Stimulated activated naive CD8-positive, alpha-beta T cell treated with anti-CD3 and anti-CD28 coated beads, Interleukin-15, amount 100 ng/mL, for 72 hours (primary cell): ENCODE measurements at places on chromosomes 6 and 20.

DNA sequence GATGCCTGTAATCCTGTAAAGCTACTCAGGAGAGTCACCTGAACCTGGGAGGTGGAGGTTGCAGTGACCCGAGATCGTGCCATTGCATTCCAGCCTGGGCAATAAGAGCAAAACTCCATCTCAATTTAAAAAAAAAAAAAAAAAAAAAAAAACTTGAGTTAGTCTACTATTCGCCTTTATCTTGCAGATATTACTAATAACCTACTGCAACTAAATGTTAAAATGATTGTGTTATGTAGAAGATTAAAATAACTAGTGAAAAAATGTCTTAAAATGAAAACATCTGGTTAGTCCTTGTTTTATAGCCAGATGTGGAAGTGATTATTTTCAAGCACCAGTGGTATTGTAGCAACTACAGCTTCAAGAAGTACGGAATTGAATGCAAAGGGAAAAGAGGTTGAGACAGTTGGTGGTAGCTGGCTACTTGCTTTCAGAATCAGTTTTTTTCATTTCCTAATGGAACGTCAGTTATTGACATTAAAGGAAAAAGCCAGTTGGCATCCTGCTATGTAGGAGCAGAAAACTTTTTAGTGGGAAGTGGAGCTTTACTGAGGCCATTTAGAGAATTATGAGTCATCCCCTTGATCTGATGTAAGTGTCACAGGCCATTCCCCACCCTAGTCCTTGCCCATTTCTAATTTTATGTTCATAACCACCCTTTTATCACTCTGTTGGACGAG is 43.8 kb upstream of the DYNLRB1 start:
- no peak for DNase-seq

- no peak for DNase-seq
These were observed 430 bp upstream of the FAM110A start for GRCh38 chr20:833121-833449.

DNA sequence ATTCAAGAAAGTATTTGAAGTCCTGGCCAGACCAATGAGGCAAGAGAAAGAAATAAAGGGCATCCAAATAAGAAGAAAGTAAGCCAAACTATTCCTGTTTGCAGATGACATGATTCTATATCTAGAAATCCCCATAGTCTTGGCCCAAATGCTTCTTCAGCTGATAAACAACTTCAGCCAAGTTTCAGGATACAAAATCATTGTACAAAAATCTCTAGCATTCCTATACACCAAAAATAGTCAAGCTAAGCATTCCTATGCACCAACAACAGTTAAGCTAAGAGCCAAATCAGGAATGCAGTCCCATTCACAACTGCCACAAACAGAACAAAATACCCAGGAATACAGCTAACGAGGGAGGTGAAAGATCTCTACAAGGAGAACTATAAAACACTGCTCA is 60.1 kb upstream of the PHIP start:
- DNase-seq: no peak

- DNase-seq: no peak
These were observed 56.7 kb downstream of the ISM1 start for GRCh38 chr20:13277663-13278295.

DNA sequence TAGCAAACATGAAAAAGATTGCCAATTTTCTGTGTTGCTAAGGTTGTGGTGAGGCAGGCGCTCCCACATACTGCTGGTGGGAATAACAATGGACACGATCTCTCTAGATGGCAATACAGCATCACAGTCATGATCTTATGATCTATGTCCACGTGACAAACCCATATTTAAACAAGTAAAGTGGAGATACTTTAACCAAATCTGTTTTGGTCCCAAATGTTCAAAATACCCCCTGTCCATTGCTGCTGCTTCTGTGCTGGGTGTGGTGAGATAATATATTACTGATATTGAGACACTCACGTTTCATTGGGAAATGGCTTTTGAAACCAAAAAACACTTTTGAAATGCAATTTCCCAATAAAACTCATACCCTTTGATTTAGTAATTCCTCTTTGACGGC is 23.0 kb downstream of the SIRPD start:
- DNase-seq: no peak

GRCh38 chr20:63374504-63374903 is 13.4 kb upstream of the CHRNA4 start:
- no peak for DNase-seq

GRCh38 chr20:15643713-15644112 is 929.5 kb downstream of the KIF16B start:
- no peak for DNase-seq

DNA sequence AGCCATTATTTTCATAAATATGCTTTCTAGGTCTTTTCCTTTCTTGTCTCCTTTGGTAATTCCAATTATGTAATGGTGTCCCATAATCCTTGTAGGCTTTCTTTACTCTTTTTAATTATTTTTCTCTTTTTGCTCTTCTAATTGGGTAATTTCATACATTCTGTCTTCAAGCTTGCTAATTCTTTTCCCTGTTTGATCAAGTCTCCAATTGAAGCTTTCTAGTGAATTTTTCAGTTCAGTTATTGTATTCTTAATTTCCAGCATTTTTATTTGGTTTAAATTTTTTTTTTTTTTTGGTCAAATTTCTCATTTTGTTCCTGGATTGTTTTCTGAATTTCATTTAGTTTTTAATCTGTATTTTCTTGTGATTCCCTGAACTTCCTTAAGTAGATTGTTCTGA is 74.9 kb upstream of the UST start:
- no peak for DNase-seq

GRCh38 chr6:149454346-149454848 is 30.4 kb downstream of the ZC3H12D start:
- no peak for DNase-seq

DNA sequence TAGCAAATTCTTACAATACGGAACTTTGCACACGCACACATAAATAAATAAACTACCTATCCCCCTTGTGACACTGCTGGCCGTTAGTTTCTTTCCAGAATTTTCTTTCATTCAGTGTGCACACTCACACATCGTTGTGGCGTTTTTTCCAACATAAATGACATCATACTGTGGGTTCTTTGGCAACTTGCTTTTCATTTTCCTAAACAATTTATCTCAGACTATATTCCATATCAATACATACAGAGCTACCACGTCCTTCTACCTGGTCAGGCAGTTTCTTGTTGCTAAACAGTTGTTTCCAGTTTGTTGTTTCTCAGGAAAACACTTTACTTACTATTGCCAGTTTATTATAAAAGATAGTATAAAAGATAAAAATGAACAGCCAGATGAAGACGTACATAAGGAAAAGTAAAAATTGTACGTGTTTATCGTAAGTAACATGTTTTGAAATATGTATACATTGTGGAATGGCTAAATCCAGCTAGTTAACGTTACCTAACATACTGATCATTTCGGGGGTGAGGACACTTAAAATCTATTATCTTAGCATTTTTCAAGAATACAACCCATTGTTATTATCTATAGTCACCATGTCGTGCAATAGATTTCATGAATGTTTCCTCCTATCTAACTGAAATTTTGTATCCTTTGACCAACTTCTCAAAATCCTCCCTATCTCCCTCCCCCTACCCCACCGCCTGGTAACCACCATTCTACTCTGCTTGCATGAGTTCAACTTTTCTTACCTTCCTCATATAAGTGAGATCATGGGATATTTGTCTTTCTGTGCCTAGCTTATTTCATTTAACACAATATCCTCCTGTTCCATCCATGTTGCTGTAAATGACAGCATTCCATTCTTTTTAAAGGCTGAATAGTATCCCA is 1.2 kb upstream of the TP53RK start:
- no peak for DNase-seq

GRCh38 chr6:117817499-117817898 is 89.6 kb upstream of the SLC35F1 start:
- DNase-seq: no peak

DNA sequence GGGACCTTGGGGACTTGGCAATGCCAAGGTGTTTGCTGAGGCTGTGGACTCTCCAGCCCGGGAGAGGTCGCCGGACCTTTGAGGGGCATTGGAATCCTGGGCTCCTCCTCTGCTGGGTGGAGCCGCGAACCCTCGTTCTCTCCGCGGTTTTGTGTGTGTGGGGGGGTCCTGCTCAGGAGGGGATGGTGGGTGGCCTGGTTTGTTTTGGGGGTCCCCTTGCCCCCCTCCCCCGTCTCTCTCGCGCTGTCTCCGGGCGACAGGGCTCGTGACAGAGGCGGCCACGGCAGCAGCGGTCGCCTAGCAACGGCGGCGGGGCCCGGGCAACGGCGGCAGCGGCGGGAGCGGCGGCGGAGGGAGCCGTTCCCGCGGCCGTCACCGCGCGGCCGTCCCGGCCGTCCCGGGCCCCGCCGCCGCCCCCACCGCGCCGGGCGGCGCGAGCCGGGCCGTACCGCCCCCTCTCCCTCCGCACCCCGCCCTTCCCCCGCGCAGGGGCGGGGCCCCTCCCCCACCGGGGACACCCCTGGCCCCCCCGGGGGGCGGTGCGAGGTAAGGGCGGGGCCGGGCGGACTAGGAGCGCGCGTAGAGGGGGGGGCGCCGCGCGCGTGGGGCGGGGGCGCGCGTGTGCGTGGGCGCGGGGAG is 7.8 kb downstream of the SYNGAP1 start:
- DNase-seq: no peak

DNA sequence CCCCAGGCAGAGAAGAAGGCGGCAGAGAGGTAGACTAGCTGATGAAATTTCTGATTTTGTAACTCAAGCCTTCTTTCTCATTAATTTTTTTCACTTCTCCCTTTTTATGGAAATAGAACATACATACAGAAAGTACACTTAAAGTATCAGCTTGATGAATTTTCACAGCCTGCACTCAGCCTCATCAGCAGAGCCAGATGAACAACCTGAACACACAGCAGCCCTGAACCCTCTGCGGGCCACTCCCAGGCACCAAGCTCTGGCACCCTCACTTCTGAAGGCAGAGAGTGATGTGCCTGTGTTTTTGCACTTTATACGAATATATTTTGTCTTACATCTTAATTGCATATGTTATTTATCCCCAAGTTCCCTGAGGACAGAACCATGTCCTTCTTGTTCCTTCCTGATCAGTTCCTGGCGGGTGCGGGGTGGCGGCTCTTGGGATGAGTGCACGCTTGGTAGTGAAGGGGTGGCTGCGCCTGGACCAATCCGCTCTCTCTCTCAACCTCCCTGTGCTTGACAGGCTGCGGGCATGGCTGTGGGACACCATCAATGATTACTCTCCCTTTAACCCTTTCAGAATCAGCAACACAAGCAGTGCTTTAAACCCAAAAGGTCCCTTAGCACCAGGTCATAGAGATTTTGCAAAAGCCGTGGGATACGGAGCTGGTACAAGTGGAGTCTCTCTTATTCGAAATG is 34.8 kb upstream of the AFDN start:
- no peak for DNase-seq

DNA sequence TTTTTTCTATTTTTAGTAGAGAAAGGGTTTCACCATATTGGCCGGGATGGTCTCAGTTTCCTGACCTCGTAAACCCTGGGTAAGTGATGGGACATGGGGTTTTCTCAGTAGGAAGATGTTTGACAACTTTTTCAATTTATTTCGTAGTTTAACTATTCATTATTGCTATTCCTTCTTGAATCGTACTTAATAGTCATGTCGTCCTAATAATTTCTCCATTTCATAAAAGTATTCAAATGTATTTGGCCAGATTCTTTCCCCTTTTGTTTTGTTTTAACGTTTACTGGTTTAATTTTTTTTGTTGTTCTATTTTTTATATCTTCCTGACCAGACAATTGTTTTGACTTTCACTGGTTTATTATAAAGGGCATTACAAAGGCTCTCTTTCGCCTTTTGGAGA is 16.3 kb downstream of the GPX5 start:
- no peak for DNase-seq

GRCh38 chr6:153484056-153484455 is 353.0 kb upstream of the RGS17 start:
- no peak for DNase-seq

DNA sequence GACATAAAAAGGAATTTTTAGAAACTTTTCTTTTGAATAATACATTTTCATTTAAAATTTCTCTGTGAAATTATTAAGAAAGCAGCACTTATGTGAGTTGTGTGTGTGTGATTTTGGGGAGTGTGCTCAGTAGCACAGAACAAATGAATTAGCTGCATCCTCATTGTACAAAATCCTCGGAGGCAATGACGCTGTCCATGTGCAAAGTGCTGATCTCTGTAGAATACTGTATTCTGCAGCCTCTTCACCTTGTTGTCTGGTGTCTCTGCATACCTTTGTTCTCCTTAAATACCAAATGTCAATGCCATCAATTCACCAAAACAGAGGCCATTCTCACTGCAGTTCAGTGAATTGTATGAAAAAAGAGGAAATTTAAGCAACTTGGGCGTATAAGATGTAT is 838.4 kb downstream of the QKI start:
- no peak for DNase-seq

DNA sequence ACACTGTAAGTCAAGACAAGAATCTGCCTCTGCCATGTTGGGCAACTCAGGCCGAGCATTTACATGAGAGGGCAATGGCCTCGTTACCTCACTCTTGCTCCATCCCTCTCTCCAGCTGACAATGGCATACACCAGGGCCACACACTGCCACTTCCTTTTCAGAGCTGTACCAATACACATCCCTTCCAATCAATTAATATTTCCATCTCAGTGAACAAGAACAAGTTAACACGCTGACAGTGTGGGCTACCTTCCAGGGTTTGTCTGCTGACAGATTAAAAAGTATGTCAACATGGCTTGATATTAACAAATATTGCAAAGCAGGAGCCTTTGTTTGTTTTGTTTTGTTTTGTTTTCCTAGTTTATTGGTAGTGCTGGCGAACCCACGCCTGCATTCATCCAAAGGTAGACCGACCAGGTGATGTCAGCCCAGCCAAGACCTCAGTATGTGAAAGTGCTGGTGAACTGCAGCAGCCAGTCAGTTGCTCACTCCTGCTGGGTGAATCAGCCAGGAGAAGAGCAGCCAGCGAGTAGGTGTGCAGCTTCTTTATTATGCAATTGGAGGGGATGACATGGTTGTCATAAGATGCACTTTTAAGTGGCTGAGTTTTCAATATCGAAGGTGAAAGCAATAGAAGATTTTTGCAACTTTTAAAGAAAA is 487.3 kb upstream of the JARID2 start:
- no peak for DNase-seq

DNA sequence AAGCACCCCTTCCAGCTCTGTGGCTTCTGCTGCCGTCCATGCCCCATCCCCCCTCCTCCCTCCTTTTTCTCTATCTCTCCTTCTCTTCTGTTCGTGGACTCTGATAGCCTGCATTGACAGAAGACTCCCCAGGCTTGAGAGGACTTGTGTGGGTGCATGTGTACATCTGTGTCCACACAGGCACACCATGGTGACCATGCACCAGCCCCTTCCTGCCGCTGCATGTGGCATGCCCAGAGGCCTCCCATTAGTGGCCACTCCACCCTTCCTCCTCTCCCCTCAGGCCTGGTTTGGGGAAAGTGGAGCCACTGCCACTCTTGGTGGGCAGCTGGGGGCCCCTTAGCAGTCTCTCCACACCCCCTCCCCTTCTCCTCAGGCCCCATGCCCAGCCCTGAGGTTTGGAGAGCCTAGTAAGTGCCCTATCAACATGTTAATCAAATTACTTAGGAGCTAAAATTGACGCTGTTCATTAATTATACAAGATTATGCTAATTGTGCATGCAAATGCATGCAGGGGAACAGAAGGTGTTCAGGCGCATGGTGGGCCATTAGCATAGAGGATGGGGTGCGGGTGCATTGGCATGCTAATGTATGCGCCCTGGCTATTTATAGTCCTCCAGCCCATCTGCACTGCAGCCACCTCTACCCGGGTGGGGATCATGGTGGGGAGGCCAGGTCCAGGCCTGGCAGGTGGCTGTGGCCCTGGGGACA is 45.9 kb downstream of the EBF4 start:
- no peak for DNase-seq
